Epithelial cell of proximal tubule (primary cell): ENCODE measurements at places on chromosomes 4 and X.

GRCh38 chr4:29571322-29571721 lies 1148.8 kb upstream of the PCDH7 start:
- no peak for DNase-seq

DNA sequence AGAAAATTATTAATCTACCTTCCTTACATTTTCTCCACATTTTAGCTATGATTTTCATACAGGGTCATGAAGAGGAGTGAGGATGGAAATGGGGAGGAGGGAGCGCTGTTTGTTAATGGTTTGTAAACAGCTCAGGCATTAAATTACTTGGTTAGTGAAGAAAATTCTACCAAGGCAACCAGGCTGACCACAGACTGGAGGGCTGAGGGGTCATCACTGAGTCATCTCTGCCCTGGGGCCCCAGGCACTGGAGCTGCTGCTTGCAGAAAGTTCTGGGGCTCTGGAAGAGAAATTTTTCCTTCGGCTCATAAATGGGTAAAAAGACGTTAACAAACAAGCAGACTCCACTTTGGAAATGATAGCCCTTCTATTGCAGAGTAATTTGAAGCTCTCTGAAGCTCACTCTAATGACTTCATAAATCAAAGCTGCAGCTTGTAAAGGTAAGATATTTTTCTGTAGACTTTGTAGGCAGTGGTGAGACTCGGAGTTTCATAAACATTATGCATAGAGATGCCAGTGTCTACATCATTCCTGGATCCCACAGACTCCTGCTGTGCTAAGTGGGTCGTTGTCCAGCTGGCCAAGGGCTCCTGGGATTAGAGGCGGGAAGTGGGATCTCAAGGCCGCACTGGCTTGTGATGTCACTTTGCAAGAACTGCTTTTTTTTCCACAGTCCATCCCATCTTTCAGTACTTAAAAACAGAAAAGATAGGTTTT lies 159.6 kb downstream of the PTTG2 start:
- no peak for DNase-seq

- DNase-seq: no peak
These were observed 796.5 kb upstream of the SLIT2 start for GRCh38 chr4:19455196-19455595.

DNA sequence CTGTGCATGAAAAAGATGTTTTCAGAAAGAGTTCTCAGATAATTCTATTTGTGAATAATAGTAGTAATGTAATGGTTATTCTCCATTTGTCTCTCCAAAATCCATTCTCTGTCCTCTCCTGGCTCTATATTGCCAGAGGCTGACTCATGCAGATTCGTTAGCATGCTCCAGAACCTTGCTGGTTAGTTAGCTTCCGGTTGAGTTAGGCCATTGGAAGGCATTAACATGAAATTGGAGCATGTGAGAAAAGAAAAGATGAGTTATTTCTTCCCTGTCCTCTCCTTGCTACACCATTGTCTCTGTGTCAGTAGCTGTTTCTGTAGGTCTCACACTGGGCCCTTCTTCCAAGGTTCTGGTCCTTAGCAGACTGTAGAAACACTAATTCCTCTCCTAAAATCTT lies 23.5 kb upstream of the PRDM8 start:
- no peak for DNase-seq

DNA sequence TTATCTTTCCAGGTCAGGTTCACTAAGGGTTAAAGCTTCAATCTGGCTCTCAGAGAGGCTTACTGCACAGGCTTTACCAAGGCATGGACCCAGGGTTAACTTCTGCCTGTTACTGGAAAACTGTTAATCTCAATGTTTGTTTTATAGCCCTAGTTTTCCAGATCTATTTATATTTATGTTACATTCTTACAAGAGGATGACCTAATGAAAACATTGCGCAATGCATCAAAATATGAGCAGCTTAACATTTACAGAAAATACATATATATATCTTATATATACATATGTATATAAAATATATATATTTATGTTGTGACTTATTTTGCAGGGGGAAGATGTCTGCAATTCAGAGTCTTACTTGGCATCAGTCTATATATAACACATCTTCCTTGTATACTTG lies 112.3 kb downstream of the PCDH19 start:
- DNase-seq: no peak

DNA sequence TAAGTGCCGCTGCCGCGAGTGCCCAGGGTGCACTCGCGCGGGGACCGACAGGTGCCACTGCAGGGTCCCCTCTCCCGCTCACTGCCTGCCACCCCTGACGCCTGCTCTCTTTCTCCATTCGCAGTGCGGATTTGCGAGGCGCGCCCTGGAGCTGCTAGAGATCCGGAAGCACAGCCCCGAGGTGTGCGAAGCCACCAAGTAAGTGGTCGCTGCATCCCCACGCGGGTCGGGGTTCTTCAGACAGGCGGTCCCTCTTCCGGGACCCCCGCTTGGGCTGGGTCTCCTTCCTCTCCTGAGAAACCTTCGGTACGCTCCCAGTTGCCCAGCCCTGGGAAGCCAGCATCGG lies 547 bp downstream of the GUCY1A1 start:
- no peak for DNase-seq

DNA sequence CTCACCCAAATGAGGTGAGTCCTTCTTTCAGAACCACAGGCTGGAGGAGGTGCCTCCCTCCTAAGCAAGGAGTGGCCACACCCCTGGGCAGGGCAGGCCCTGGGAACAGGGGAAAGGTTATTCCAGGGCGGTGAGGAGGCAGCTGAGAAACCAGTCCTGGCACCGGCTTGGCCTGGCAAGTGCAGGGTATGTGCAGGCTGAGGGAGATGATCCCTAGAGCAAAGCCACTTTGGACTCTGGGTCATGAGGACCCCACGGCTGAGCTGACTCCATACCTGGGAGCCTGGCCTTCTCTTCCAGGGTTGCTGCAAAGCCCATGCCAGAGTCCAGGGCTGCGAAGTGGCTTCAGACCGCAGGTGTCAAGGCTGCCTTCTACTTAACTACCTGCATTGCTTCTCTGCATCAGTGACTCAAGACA lies 49.5 kb upstream of the HELT start:
- no peak for DNase-seq

DNA sequence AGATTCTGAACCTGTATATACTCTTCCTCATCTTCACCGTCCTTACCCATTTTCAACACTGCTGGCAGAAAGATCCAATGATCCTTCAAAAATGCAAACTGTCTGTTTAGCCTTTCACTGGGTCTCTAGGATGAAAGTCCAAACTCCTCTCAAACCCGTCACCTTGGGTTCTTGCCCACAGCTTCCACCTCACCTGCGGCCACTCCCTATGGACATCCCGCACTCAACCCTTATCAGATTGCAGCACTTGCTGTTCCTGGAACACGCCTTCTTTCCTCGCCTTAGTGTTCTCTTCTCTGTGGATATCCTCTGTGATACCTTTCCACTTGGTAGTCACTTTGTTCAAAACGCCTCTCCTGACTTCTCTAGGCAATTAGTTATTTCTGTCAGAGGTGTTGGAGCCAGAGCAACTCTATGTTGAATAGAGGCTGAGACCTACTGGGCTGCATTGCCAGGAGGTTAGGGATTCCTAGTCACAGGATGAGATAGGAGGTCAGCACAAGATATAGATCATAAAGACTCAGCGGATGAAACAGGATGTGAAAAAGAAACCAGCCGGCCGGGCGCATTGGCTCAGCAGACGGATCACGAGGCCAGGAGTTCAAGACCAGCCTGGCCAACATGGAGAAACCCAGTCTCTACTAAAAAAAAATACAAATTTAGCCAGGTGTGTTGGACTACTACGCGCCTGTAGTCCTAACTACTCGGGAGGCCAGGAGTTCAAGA lies 4.2 kb upstream of the NOCT start:
- no peak for DNase-seq

- DNase-seq: no peak
These were observed 11.3 kb downstream of the TDO2 start for GRCh38 chr4:155914782-155915181.

DNA sequence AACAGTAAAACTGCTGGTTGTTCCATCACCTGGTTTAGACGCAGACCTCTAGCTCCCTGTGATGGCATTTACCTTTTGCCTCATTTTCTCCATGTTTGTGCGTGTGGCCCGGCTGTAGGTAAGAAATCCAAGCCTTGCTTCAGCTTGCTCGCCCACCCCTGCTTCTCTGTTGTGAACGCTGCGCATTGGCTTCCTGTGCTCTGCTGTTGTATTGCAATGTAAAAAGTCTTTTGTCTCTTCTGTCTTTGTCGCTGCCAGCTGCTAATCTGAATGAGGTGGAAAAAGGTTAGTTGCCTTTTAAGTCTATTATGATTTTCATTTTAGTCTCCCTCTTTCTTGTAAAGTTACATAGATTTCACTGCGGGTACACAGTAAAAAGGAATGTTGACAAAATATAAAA lies 127.3 kb upstream of the PACRGL start:
- DNase-seq: no peak

- DNase-seq: no peak
These were observed 35.7 kb downstream of the DIPK2B start for GRCh38 chrX:45164995-45165394.

DNA sequence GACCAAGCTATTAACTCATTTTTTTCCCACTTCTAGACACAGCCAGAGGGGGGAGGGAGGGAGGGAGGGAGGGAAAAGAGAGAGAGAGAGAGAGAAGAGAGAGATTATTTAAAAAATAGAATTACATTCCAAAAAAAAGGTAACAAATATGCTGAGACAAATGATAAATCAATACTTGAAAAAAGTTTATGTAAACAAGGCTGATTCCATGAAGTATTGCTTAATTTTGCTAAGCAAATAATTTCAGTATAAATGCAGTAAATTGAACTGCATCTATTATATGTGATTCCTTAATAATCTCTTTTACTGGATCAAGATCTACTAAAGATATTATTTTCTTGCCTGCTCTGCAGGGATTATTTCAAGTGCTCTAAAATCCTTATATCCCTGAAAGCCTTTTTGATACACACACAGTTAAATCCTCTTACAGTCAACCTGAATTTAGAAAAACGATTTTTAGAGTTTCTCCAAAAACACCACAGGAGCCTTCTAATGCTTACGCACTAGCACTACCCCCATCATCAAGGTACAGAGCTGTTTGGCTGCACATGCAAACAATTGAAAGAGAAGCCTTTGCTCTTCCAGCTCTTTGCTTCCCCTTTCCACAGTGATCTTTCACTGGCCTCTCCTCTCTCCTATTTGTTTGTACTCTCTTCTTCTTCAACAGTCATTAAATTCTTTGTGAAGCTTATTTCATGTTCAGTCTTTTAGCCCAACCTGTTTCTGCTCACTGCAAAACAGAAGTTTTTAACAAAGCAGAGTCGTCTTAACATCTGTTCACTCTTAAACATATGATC lies 426.3 kb upstream of the FAM241A start:
- DNase-seq: no peak

DNA sequence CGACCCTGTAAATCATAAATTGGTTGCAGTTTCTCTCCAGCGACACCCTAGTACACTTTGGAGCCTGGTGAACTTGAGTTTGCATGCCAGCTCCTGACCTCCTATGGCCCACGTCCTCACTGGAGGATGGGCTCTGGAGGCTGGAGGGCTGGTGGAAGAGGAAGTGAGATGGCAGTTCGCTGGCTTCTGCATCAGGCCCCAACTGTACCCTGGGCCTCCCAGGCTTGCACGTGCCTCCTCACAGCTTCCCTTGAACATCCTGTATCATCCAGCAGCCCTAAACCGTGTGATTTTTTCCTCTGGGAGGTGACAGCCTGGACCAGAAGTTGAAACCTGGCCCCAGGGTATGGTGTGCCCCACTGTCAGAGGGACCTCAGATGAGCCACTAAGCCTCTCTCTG lies 78.5 kb downstream of the HTRA3 start:
- DNase-seq: no peak

GRCh38 chr4:76535603-76536372 lies 100.8 kb downstream of the SHROOM3 start:
- DNase-seq: no peak

- no peak for DNase-seq
These were observed 213.6 kb downstream of the FBXO8 start for GRCh38 chr4:174069848-174070330.

- DNase-seq: no peak
These were observed 77.0 kb upstream of the SPRY1 start for GRCh38 chr4:123319639-123320038.

DNA sequence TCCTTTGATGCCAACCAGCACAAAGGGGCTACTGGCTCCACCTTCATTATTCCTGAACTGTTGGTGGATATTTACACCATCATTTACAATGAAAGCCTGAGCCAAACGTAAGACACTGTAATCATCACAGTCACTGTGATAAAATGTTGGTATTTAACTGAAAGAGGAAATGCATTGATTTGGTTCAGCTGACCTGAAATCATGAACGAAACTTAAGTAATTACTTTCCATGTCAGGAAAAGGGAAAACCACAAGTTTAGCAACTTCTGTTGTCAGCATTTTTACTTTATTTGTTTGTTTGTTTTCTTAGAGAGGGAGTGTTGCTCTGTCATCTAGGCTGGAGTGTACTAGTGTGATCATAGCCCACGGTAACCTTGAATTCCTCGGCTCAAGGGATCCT lies 247.8 kb upstream of the FAM47A start:
- DNase-seq: no peak

DNA sequence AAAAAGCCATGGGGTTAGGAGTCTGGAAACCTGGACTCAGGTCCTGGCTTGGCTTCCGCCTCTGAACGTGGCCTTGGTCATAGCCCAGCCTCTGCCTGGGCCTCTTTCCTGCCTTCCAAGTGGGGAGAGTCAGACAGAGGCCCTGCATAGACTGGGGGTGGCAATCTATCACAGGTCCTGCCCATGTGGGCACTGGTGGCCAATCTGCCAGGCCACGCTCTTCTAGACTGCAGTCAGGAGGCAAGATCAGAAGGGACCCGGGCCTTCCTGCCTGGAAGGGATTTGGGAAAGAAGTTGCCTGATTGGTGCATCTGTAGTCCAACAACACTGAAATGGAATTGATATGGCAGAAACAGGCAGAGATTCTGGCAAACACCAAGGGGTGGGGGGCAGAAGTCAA lies 46.1 kb downstream of the CNGA2 start:
- DNase-seq: no peak

DNA sequence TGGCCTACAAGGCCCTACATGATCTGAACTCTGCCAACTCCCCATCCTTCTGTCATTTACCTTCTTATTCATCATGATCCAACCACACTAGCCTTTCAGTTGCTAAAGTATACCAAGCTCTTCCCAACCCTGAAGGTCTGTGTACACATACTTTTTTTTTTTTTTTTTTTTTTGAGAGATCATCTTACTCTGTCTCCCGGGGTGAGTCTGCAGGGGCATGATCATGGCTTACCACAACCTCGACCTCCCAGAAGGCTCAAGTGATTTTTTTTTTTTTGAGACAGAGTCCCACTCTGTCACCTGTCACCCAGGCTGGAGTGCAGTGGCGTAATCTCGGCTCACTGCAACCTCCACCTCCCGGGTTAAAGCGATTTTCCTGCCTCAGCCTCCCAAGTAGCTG lies 5.9 kb upstream of the UTP14A start:
- no peak for DNase-seq

- DNase-seq: no peak
These were observed 104.1 kb downstream of the ZAR1 start for GRCh38 chr4:48594180-48594579.

- no peak for DNase-seq
These were observed 1072.3 kb downstream of the RAPGEF2 start for GRCh38 chr4:160175064-160175643.

GRCh38 chr4:136336479-136336878 lies 1195.8 kb downstream of the PCDH18 start:
- DNase-seq: no peak

GRCh38 chr4:54085284-54085683 lies 14.7 kb upstream of the GSX2 start:
- DNase-seq: peak; percentile 92
